ENCODE measurements at places on chromosomes 5 and 9.

DNA sequence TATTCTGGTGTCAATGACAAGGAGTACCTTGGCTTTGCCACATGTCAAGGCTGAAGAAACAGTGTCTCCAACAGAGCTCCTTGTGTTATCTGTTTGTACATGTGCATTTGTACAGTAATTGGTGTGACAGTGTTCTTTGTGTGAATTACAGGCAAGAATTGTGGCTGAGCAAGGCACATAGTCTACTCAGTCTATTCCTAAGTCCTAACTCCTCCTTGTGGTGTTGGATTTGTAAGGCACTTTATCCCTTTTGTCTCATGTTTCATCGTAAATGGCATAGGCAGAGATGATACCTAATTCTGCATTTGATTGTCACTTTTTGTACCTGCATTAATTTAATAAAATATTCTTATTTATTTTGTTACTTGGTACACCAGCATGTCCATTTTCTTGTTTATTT lies 19.8 kb downstream of the CD274 start:
- no peak for DNase-seq

GRCh38 chr9:98594546-98595160 lies 114.1 kb downstream of the GABBR2 start:
- DNase-seq, result no peak

DNA sequence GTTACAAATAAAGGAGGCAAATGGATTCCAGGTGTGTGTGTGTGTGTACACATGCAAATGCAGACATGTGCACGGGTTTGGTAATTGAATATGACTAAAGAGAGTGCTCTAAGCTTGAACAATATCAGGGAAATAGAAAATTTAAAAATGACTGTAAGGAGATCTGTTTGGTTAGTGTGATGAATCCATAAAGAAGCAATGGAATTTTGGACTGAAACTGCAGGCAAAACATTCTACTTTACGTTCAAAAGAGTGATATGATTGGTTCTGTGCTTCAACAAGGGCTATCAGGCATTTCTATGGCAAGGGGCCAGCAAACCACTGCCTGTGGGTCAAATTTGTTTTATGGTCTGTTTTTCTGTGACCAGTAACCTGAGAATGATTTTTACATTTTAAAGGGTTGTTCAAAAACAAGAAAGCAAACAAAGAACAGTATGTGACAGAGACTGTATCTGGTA lies 332.8 kb upstream of the KLF9 start:
- DNase-seq, result no peak

- no peak for DNase-seq
Observed at GRCh38 chr9:131410044-131410491, 16.2 kb downstream of the PRRC2B start.

DNA sequence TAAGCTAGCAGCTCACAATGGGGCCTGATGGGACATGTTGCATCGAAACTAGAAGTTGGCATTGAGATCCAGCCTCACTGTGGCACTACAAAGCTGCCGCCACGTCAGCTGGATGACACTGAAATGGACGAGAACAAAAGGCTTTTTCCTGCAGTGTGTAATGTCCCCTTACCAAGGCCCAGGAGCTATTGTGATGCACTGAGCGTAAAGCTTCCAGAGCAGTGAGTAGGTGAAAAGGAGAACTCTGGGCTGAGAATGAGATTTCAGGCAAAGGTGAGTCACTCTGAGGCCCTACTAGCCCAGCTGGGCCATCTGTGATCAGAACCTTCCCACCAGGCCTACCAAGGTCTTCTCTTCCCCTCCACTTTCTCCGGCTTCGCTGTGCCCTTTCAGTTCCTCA lies 528.1 kb upstream of the KLF4 start:
- no peak for DNase-seq

GRCh38 chr5:174148721-174149120 lies 103.2 kb downstream of the NSG2 start:
- DNase-seq, result no peak
